RKO (cell line): ENCODE measurements at places on chromosomes 16 and 17.

DNA sequence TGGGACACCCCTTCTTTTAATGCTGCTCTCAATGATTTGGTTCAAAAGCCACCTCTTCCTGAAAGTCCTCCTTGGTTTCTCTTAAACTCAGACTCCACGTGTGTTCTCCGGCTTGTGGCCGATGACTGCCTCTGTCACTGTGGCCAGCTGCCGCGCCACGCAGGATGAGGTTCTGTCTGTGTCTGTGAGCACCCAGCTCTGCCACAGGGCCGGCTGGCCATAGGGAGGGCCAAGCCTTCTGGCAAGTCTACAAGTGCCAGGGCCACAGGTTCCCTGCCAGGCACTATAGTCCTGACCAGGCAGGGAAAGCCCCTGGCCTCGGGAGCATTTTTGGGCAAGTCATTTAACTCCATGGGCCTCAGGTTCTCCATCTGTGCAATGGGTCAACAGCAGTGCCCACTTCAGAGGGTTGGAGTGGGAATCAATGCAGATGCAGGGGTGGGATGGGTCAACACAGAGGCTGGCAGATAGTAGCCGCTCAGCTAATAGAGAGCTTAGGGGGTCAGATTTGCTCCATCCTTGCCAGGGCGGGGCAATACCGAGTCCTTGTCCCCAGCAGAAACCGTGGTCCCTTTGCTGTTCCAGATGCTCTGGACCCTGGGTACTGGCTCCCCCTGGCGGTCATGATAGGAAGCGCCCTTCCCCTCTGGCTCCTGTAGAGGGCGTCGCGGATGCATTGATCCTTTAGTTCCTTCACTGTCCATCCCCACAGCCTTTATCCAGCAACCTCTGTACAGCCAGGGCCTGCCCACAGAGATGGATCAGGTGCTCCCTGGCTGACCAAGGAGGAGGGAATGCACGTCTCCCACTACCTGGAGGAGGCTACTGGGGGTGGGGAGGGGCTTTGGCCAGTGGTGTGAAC is 19.3 kb upstream of the ADGRG3 start:
- peak; percentile 74 for DNase-seq

DNA sequence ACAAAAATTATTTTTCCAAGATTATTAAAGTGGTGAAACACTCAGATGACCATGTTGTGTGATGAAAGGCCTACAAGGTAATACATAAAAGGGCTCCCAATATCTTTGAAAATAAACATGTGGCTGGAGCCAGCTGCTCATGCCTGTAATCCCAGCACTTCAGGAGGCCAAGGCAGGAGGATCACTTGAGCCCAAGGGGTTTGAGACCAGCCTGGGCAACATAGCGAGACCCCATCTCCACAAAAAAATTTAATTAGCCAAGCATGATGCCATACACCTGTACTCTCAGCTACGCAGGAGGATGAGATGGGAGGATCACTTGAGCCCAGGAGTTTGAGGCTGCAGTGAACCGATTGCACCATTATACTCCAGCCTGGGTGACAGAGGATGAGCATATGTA is 26.8 kb downstream of the SIAH1 start:
- DNase-seq, result no peak

- DNase-seq, result peak; percentile 52
Measured at GRCh38 chr17:17812211-17813054, 24.4 kb downstream of the SREBF1 start.

DNA sequence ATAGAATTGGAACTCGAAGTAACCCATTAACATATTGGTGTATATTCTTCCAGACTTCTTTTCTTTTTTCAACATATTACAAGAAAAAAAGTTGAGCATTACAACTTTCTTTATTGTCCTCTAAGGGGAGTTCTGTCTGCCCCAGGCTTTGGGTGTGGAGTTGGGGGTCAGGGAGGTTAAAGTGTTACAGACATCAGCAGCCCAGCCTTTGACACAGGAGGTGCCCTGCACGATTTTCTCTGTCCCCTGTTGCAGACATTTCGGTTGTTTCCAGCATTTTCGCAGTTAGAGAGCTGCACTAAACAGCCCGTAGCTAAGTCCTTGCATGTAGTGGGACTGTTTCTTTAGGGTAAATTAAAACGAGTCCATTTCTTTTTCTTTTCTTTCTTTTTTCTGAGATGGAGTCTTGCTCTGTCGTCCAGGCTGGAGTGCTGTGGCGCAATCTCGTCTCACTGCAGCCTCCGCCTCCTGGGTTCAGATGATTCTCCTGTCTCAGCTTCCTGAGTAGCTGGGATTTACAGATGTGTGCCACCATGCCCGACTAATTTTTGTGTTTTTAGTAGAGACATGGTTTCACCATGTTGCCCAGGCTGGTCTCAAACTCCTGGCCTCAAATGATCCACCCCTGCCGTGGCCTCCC is 13.4 kb upstream of the ADCY7 start:
- DNase-seq, result no peak

DNA sequence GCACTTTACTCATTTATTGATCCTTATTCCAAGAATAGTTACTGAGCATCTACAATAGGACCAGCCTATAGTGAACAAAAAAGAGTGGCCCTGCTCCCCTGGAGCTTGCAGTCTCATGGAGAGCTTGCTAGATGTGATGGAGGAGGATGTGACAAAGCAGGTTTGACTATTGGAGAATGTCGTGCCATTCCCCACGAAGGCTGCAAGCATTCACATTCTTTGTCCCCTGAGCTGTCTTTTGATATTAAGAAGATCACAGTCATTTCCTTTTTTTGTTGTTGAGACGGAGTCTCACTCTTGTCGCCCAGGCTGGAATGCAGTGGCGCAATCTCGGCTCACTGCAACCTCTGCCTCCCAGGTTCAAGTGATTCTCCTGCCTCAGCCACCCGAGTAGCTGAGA is 115.0 kb upstream of the ADAMTS18 start:
- DNase-seq, result no peak

- DNase-seq, result no peak
Measured at GRCh38 chr17:40448213-40448638, 5.0 kb downstream of the IGFBP4 start.

GRCh38 chr17:43411369-43411677 is 12.5 kb downstream of the ARL4D start:
- no peak for DNase-seq

DNA sequence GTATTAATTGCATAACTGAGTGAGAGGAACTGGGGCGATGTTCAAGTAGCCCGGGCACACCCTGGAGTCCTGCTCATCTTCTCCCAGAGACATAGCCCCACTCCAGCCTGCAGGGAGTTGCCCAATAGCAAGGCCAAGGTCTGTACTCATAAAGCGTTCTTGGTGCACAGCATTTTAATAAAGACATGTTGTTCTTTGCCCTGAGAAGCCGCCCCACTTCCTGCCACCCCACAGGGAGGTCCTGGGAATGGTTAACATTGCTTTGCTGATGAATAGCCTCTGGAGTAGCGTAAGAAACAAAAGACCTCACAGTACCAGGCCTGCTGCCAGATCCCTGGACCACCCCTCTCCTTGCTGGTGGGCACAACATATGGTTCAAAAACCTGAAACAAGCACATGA is 21.6 kb upstream of the CDH1 start:
- no peak for DNase-seq

GRCh38 chr16:50061326-50061725 is 4.4 kb upstream of the HEATR3 start:
- no peak for DNase-seq

GRCh38 chr17:75155191-75155601 is 884 bp upstream of the JPT1 start:
- DNase-seq, result no peak

GRCh38 chr17:68829211-68829610 is 126.0 kb downstream of the ABCA8 start:
- no peak for DNase-seq

DNA sequence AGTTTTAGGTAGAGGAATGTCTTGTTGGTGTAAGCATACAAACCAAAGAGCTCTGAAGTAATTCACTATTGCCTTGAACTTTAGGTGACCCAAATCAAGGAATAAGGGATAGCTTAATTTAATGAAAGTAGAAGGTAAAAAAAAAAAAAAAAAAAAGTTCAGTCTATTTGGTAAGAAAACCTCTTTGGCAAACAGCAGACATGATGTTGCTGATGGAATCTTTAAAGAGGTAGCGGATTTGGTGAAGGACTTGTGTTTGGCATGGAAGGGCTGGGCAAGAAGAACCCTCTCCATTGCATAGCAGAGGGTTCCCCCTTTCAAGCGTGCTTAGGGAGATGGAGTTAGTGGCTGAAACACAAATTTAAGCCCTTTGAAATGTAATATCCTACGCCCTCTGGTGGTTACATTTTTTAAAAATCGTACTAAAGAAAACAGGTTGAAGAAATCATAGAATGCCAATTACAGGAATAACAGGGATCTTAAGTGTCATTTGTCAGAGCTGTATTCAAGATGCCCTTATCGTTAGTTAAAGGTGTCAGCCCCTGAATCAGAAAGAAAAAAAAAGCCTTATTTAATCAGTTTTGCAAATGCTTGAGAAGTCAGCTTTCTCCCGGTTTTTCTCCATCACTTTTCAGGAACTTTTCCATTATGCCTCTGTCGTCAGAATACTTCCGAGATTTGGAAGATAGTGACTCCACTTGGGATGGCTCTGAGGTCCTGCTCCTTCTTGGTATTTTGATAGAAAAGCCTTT is 383.1 kb downstream of the KCNJ2 start:
- peak; percentile 42 for DNase-seq

DNA sequence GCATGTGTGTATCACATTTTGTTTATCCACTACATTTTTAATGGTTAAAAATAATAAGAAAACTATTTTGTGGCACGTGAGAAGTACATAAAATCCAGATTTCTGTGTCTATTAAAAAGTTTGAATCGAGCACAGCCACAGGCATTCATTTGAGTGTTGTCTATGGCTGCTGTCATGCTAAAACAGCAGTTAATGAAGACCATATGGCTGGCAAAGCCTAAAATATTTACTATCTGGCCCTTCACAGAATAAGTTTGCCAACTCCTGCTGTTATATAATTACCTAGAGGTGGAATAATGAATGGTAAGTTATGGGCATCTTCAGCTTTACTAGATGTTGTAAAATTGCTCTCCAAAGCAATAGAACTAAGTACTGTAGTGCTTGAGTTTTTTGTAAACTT is 30.5 kb downstream of the TMEM98 start:
- no peak for DNase-seq

DNA sequence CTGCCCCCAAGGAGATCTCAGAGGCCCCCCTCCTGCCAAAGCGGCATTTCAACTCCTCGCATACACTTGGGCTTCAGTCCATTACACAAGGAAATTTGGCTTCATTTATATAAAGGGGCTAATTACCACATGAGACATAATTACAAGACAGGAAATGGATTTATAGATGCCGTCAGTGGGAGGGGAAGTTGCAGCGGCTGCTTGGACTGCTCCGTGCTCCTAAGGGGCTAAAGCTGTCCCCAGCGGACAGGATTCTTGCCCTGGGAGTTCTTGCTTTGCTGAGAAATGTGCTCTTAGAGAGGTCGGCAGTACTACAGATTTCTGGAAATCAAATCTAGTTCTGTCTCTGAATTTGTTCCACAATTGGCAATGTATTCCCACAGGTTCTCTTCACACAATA is 57.2 kb upstream of the NLK start:
- DNase-seq, result no peak

GRCh38 chr16:83530293-83530692 is 277.5 kb upstream of the HSBP1 start:
- DNase-seq, result no peak

DNA sequence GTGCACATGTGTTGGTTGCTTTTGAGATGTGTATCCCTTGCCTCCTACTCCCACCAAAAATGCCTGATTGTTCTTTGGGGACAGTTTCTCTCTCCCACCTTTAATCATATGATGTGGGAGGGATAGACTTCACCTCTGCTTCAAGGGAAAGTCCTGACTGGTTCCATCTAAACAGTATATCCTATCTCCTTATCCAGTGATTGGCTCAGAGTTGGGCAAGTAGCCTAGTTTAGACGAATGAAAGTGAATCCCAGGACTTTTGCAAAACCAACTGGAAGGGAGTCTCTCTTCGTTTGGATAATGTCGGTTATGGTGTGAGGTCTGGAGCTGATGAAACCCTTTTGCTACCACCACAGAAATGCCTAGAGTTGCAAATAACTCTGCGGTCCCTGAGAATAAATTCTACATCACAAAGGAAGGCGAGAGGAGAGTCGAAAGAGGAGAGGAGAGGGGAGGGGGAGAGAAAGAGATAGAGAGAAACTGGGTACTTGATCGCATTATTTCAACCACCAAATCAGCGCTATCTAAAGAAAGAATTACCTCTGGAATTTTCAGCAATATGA is 77.1 kb upstream of the SALL1 start:
- no peak for DNase-seq

- no peak for DNase-seq
Measured at GRCh38 chr17:76138896-76139752, 1.9 kb downstream of the FOXJ1 start.
